Mammary microvascular endothelial cell (primary cell): ENCODE measurements at places on chromosomes 2 and 18. TPM values are rescaled to one million over a fixed set of nuclear protein-coding genes. Genes with fewer than 3 reads are reported as not detected.

The FECH gene
- 34.0 and 47.1 TPM in 2 replicates for total RNA-seq

The DTNA gene
- 3.4 and 4.9 TPM in 2 replicates for total RNA-seq

The EFEMP1 gene
- total RNA-seq = 1,504 and 1,597 TPM in 2 replicates

The BOLL gene
- total RNA-seq = not detected in 2 replicates

The GKN2 gene
- total RNA-seq = 0.20 TPM in 1 of 2 replicates, not detected in the other

The SIGLEC15 gene
- 0.59 and 1.7 TPM in 2 replicates for total RNA-seq

The ANKRD30BL gene
- not detected in 2 replicates for total RNA-seq

The CCL20 gene
- total RNA-seq = 4.6 and 6.5 TPM in 2 replicates

The LYPD6B gene
- not detected in 2 replicates for total RNA-seq

The FIGN gene
- total RNA-seq = 0.13 and 0.20 TPM in 2 replicates

The CHN1 gene
- total RNA-seq = 17.4 and 25.6 TPM in 2 replicates

The AOX1 gene
- 16.0 and 21.0 TPM in 2 replicates for total RNA-seq

The ZBTB7C gene
- not detected in 2 replicates for total RNA-seq
